NCI-H226 (cell line): ENCODE measurements at places on chromosomes 12 and 14.
A peak's percentile ranks its signal among the peaks of the same experiment; 100 is the strongest.

DNA sequence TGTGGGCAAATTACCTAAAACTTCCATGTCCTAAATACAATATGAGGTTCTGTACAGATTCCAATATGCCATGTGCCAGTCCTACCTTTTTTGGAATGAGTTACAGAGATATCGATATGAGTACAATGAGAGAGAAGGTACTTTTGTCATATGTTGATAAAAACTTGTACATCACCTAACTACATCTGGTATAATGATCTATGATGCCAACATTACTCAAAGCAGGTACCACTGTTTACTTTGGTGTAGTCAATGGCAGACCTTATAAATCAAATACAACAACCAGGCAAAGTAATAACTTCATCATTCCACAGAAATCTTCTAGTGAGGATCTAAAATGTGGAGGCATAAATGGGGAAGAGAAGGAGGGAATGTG lies 12.7 kb downstream of the TEP1 start:
- no peak for DNase-seq

- no peak for DNase-seq
These were observed 178.2 kb upstream of the HIF1A start for GRCh38 chr14:61516964-61517653.

DNA sequence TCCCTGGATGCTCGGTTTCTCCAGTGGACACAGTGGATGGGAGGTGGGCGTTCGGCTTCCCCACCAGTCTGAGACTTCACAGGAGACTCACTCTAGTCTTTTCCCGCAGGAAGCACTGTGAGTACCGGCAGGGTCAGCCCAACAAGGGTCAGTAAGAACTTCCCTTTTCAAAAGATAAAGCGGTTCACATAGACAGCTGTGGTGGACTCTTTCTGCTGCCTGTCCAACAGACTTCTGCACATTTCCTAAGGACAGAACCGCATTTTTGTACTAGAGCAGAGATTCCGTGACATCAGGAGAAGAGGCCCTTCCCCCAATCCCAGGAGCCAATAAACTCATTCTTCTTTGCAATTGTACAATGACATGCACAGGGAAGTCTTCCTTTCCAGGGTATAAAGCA lies 10.4 kb downstream of the LTBR start:
- no peak for DNase-seq

DNA sequence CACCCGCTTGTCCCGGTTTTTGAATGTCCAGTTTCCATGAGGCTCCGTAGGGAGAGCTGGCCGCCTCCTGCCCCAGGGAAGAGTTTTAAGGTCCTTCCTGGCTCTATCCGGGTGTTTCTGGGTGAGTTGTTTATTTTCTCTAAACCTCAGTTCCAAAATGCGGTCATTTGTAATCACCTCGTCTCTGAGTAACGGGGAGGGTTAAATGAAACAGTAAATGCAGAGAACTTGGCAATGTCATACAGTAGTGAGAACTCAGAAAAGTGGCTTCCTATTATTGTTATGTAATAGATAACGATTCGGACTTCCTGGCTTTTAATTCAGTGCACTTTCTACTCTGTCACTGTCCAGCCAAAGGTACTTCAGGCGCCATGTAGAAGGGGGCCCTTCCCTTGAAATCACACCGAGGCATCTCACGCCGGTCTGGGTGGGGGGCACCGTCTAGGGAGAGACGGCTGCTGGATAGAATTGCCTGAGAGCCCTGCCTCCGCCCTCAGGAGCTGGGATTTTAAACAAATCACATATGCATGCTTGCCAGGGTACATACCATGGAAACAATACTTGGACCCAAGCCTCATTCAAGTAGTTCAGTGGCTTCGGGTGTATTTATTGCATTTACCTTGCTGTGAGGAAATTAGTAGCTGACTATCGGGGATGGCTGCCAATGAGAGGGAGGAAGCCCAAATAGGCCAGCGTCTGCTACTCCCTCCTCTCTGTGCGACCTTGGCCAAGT lies 26.4 kb downstream of the NOS1 start:
- no peak for DNase-seq

DNA sequence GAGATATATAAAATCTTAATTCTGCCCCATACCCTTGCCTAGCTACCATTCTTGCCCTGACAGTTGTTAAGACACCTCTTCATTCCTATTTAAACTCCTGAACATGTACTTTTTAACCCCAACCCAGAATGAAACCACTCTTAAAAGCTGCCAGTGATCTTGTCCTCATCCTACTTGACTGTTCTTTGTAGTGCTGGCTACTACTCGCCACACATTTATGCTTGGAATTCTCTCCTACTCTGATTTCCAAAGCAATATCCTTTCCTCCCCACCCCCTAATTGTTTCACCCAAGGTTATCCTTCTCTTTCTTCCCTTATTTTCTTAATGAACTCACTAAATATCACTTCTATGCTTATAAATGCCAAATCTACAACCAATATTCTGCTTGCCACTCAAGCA lies 4.1 kb downstream of the NFYB start:
- DNase-seq = peak; percentile 31
